ENCODE measurements at places on chromosomes 7 and 10.

GRCh38 chr7:128041203-128041602 lies 10.0 kb upstream of the LRRC4 start:
- no peak for DNase-seq

DNA sequence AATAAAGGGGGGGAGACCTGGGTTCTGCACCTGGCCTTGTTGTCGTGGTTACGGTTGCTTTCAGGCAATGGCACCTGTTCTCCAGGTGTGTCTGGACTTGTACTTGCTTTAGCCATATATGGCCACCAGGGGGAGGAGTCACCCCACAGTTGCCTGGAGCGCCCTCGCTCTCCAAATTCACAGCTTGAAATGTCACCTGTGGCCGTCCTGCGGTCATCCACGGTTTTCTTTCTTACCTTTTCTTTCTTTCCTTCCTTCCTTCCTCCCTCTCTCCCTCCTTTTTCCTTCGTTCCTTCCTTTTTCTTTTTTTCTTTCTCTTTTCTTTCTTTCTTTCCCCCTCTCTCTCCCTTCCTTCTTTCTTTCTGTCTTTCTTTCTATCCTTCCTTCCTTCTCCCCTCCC lies 157.2 kb upstream of the ZNF92 start:
- peak; percentile 20 for DNase-seq

DNA sequence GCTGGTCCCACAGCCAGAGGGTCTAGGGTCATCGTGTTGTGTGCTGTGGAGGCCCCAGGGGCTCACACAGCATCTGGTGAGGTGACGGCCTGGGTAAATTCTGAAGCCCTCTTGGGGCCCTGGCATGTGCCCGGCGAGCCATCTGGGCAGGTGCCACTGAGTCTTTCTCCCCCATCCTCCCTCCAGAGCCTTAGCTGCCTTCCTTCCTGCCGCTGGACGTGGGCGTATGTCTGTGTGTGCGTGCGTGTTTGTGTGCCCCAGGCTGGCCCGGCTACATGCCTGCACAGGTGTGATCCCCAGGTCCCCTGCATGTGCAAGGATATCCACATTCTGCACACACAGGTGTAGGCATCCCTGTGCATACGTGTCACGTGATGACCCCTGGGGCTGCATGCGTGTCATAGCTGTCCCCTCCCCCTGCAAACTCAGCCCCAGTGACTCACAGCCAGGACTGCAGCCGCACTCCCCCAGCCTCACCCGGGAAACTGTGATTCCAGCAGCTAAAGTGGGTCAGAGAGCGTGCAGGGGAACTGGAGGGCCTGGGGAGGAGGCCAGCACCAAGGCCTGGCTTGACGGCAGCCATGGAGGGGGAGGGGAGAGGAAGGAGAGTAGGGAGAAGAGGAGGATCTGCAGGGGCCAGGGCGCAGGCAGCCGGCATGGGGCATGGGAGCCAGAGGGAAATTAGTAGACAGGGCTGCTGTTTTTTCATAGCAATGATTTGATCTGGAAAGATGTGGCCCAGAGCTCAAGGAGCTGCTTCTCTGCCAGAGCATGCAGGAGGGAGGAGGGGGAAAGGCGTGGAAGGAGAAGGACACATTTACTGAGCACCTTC lies 46.4 kb downstream of the ELFN1 start:
- no peak for DNase-seq

DNA sequence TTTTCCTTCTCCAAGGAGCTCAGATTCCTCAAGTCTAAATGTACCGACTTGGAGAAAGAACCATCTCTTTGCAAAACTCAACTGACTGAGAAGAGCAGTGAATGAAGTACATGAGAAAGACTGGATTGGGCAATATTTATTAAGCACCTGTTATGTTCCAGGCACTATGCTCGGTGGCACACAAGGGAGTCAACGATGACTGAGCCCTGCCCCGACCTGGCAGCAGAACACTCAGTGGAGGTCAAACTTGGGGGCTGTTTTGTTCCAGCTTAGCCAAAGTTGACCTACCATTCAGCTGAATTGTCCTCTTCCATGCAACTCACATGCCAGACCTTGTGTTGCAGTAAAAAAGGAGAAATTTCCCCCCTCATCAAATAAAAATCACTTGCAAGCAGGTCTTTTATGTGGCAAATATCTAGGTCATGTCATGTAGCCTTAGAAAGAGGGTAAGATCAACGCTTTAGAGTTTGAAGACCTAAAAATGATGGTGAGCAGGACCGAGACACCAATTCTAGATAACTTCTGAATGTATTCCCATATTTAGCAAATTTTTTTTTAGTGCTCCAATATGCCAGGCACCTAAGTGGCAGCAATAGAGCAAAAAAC lies 14.3 kb upstream of the XPNPEP1 start:
- DNase-seq: no peak

GRCh38 chr10:37289833-37290464 lies 164.6 kb downstream of the ANKRD30A start:
- DNase-seq: no peak
